ENCODE measurements at places on chromosomes 2 and 18.

GRCh38 chr2:120901201-120901600 is 165.5 kb downstream of the GLI2 start:
- DNase-seq, result no peak

DNA sequence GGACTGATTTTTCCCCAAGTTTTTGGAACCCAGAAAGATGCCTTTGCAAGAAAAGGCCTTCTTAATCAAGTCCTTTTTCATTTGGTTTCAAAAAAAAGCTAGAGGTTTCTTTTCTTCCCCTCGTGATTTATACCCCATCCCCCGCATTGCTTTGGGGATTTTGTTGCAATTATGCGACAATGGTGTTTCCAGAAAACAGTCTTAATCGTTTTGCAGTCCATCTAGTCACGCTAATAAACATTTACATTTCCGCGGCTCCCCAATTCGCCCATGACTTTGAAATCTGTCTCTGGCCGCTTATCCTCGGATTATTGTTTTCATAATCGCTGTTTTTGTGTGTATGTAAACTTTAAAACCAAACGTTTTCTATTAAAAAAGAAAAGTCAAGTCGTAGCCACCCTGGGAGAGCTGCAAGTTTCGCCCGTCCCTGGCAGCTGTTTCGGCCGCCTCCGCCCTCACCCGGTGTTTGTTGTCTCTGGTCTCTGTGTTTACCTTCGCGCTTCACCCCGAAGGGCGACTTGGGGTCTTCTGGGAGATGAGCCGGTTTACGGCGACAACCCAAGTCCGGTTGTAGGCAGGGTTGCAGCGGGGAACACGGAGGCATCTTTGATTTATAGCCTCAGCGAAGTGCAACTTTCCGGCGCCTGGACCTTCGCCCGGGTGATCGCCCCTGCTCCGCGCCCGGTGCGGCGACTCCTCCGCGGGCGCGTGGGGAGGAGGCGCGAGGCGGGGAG is 667 bp downstream of the SP9 start:
- DNase-seq, result peak; percentile 63

DNA sequence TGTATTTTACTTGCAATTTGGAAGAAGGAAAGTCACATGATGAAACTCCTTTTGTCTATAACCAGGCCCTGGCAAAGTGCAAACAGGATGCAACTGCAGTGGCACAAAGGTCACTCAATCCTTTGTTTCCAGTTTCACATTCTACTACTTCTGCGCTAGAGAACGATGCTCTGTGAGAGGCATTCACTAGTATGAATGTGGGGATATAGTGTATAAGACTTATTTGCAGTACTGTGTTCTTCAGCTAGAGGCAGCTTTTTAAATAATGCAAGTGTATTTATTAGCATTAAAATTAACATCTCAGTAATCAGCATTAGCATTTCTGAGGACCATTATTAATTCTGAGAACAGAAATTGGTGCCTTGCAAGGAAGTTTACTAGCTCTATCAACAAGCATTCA is 68.9 kb downstream of the PRPF40A start:
- no peak for DNase-seq

DNA sequence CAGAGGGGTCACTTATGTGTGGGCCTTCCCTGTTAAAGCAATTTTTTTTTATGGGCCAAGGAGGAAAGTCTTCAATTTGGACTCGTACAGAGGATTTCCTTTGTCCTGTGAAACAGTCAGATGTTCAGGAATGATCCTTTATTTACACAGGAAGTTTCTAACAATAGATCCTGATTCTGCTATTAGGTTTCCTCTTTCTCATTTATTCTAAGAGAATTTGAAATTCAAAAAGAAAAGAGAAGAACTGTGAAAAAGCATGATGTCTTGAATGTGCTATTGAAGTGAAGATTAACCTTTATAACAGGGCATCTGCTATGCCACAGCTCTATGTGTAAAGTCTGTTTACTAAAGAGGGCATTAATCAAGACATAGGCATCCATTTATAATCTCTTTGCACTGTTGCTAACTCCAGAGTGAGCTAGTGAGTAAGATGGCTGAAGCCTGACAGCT is 105.3 kb upstream of the FAM98A start:
- DNase-seq, result no peak

- DNase-seq, result no peak
Observed at GRCh38 chr18:77056344-77057005, 76.1 kb downstream of the MBP start.

GRCh38 chr2:60679036-60679780 is 76.9 kb upstream of the PAPOLG start:
- no peak for DNase-seq

GRCh38 chr2:105032476-105032875 is 5.4 kb upstream of the MRPS9 start:
- DNase-seq, result no peak

DNA sequence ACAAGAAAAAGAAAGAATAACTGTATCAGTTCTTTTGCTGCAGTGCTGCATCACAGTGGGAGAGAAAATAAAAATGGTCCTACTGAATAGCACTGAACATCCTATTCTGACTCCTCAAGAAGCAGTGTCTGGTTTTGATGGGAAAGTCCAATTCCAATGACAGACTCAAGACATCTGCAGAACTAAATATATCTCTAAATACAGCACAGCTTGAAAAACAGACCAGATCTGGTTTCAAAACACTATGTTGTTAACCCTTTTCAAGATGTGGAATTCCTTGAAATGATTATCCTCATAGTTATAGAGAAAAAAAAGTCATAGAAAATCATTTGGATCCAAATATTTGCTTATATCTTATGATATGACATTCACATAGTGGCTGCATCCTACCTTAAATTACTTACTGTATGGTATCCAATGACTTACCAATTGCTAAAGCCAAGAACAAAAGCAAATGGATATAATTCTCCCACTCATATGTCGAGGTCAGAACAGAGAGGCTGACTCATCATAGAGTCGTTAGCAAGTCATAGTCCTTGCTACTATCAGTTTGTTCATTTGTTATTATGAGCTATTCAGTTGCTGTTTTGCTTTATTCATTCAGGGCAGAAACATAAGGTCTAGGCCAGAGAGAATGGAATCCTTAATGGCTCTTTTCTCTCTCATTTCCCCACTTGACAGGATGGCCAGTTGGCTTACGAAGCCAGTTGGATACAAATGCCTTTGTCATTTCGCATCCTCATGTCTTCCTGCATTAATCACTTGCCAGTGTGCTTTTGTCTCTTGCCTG is 62.5 kb upstream of the ACVR2A start:
- peak; percentile 12 for DNase-seq

- no peak for DNase-seq
Observed at GRCh38 chr2:67108231-67108630, 288.9 kb upstream of the ETAA1 start.

DNA sequence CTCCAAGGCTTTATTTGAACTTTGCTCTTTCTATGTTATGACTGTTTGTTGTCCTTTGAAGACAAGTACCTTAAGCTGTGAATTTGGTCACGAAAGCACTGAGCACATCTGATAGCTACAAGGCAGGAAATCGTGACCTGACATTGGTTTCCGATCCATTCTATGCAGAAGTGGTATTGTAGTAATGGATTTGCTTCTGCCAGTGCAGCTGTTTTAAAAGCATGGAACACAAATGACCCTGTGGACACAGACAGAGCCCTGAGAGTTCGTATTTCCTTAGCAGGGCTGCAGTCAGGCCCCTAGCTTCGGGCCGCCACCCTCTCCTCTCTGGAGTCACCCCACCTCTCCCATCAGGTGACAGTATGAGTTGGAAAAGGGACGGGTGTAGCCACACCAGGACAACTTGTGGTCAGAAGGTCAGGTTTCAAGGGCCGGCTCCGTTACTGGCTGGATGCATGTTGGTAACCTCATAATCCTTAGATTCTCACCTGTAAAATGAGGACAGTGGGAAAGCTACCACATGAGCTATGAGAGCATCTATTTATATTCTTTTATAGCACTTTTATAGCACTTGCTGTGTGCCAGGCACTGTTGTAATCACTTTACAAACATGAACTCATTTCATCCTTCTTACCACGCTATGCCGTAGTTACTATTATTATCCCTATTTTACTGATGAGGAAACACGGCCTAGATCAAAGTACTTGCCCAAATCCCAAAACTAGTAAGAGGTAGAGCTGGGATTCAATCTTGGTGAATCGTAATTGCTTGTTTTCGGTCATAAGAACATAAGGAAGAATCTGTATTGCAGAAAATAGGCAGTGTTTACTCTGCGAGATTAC is 70.2 kb downstream of the SPATS2L start:
- no peak for DNase-seq

DNA sequence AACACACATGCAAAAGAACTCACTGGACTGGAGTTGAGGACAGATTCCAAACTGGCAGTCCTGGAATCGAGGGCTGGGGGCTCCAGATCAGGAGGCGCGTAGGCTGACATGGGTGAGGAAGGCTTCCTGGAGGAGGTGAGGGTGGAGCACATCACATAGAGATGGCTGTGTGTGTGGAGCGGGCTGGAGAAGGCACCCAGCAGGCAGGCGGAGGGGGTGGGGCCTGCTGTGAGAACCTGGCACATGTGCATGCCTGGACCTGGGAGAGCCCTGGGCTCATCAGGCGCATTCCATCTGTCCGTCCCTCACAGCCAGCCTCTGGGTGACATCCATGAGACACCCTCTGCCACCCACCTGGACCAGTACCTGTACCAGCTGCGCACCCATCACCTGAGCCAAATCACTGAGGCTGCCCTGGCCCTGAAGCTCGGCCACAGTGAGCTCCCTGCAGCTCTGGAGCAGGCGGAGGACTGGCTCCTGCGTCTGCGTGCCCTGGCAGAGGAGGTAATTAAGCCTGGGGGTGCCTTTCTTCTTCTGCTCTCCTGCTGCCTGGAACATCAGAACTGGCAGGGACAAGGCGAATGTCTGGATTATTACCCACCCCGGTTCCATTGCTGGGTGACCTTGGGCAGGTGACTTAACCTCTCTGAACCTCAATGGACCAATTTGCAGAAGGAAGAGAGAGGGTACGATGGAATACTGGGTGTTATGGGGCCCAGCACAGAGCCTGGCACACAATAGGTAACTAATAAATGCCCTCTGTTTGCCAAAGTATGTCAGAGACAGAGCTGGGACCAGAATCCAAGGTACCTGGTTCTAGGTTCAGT is 108.3 kb downstream of the DYSF start:
- DNase-seq, result no peak

DNA sequence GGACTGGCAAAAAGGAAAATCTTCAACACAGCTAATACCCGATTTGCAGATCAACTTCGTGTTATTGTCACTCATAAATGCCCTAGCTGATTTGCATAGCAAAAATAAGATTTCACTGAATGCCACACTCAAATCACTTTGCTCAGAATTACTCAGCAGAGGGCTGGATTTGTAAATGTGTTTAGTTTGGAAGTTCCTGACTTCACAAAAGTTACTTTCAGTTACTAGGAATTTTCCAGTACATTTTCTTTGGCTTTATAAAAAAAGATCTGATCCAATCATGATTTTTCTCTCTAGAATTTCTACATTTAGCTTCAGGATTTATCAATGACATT is 433.3 kb upstream of the ID2 start:
- DNase-seq, result no peak

DNA sequence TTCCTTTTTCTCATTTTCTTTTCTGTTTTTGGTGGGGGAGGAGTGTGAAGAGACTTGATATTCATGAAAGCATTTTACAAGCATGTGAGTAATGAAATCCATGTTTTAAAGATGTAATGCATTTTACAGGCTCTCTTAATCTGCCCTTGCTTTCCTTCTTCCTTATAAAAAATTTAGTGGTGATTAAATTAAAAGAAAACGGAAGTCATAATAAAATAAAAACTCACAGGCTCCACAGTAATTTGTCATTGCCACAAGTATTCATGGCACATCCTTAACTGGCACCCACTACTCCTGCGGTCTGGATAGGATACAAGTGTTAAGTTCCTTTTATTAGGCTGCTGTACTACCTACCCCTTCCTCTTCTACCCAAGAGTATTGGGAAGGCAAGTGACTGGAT is 241.2 kb downstream of the SLC4A3 start:
- DNase-seq, result no peak

DNA sequence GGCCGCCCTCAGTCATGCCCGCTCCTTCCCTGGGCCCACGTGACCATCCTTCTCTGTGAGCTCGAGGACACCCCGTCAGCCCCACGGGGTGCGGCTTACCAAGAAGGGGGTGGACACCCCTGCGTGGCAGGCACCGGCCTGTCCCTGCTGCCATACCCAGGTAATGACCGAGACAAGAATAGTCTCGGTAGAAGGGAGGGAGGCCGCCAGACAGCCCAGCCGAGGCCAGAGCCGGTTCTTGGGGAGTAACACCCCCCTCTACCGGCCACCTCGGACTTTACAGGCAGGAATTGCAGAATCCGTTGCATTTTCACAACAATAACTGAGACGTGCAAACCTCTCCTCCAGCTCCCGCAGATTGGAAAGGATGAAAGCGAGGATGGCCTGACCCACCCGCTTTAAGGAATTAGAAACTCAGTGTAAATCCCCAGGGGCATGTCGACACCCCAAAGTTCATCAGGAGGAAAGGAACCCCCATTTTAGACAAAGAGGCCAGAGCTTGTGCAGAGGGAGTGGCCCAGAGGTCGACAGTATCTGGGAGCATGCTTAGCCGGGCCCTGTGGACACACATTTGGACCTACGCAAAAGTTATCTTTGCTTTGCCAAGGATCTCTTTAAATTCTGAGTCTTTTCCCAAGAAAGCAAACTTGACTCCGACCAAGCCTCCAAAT is 60.1 kb upstream of the GLI2 start:
- DNase-seq, result peak; percentile 67

Data from H54 (cell line).